Amniotic stem cell (primary cell): ENCODE measurements at places on chromosomes 5 and 9.

- no peak for DNase-seq
Observed at GRCh38 chr9:38295764-38296163, 96.7 kb upstream of the ALDH1B1 start.

DNA sequence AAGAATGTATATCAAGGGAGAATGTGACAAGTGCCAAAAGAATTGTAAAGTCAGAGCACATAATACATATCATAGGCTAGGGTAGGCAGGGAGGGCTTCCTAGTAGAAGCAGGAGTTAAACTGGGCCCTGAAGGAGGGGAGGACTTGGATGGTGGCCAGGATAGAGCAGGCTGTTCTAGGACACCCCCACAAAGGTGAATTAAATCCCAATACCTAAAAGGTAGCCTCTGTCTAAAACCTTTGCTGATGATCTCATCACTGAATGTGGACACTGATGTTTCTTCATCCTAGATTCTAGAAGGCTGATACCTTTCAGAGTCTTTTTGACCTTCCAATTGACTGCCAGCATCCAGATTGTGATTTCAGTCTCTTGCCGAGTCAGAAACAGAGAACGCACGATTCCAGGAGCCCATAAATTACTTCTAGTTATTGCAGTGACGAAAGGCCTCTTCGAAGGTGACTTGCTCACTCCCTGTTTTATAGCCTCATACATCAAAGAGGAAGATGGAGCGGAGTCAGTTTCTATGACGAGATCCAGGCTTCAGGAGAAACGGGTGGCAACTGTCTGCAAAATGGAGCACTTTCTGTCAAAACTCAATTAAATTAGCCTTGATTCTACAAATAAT, 43.2 kb downstream of the KIF4B start:
- DNase-seq, result no peak

GRCh38 chr5:117736698-117737097, 1162.1 kb upstream of the SEMA6A start:
- no peak for DNase-seq

GRCh38 chr5:143635146-143635752, 176.7 kb upstream of the HMHB1 start:
- DNase-seq, result no peak

GRCh38 chr5:40277161-40277906, 402.4 kb upstream of the PTGER4 start:
- DNase-seq, result no peak

GRCh38 chr9:14531341-14532269, 161.6 kb downstream of the ZDHHC21 start:
- no peak for DNase-seq

DNA sequence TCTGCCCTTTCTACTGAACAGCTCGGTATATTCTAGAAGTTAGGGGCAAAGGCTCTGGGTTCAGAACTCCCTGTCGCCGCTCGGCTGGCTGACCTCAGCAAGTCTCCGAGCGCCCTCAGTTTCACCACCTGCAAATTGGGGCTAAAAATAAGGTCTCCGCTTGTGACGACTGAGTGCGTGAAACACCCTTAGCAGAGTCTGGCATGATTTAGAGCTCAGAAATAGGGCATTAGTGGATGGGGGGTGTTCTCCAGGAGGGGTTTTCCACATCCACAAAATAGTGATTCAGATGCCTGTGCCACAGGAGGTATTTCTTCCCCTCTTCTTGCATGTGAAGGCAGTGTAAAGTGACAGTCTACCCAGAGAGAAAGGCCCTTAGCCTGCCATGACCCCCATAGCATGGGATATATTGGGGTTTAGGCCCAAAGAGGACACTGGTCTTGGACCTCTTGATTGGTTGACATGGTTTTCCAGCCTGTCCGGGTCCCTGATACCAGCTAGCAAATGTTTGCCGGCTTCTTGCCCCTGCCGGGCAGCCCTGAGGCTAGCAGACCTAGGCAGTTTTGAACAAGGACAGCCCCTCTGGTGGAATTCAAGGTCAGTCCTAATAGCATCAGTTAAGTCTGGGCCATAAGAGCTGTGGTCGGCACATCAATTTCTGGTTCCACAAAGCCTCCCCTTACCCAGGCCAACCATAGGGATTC, 1.4 kb downstream of the ERGIC1 start:
- no peak for DNase-seq
